Caudate nucleus (tissue), 63 donors: ENCODE measurements at places on chromosomes 2 and 18.

DNA sequence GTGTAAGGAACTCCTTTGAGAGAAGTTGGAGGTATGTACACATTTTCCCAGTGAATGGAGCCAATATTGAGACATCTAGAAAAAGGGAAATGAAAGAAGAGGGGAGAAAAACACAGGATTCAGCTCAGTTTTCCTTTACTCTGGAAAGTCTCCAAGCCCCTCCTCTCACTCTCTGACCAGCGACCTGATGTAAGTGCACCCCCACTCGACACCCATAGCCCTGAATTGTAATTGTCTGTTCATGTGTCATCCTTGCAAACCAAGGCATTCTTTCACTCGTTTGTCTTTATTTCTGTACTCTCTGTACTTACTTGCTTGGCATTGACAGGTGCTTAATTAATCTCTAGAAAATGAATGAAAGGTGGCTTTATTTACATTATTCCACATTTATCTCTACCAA lies 55.7 kb upstream of the CTAGE1 start:
- DNase-seq = no peak

DNA sequence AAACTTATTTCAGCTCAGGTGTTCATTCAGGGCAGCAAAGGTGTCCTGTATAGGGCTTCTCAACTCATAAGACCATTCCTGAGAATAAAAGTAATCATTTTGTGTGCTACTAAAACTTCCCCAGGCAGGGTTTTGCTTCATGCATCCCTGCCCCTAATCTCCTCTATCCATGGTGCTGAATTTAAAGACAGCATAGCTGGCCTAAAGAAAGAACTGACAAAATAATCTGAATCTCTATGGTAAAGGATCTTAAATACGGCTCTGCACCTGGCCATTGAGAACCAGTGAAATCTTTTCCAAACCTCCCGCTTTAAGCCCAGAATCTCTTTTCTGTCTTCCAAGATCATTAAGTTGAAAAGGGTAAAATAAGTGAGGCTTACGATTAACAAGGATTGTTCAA lies 292.1 kb upstream of the KLHL29 start:
- DNase-seq = no peak

DNA sequence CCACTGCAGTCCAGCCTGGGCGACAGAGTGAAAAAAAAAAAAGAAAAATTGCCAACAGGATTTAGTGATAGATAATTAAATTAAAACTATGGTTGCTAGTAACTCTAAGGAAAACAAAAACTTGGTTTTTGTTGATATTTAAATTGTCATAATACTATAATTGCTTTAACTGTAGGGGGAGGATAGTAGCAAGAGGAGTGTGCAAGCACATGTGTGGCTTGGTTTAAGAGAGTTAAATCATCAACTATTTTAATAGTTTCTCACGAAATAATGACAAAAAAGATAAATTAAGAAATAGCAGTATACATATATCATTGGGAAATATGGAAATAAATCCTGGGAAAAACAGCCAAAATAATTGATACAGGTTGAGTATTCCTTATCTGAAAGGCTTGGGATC lies 27.4 kb upstream of the RAPGEF4 start:
- no peak for DNase-seq

DNA sequence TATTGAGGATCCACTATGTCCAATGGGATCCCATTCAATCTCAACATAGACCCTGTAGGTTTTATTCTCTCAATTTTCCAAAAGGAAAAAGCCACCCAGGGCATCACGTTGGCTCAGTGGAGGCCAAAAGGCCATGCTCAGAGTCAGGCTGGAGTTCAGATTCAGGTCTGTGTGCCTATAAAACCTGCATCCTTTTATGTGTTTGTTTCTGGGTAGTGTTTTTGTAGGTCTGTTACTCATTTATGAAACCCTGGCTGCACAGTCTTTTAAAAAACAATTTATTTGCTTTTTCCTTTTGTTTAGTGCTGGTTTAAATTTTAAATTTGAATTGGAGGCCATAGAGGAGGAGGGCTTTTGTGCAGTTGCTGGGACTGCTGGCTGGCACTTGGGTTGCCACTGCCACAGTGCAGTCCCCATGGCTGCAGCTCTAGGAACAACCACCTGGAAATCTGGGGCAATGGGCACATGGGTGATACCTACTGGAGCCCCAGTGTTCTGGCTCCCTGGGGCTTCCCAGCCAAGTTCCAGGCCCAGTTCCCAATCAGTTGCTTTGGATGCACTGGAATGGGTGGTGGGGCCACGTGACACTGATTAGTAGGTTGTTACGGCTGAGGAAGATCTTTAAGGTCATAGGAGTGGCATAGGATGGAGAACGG lies 31.3 kb downstream of the IL1R2 start:
- DNase-seq = no peak

DNA sequence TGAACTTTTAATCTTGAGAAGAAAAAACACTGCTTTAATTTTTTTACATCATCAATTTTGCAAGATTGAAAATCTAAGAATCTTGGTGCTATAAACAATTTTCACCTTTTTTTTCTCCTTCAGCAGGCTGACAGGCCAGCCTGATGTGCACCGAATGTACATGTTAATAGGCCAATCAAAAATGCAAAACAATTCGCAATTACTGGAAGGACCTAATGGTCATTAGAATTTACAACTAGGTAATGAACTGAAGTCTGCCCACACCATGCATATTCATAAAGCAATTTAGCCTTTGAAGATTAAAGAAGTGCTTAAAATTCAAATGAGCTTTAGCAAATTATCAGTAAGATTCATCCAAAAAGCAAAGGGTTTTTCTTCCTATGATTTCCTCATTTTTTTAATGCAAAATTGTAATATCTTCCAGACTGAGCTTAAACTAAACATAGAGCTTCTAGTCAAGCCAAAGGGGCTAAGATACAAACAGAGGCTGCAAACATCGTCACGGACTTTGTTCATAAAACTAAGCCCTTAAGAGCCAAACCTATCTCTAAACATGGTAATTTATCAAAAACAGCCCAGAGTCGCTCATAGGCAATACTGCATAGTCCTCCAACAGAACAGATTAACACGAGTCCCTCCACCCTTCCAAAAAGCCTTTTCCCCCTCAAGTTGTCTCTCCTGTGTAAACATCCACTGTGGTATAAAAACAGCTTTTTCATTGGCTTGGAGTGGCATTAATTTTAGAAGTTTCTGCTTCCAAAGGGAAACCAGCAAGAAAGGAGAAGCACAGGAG lies 18.4 kb downstream of the BCL11A start:
- DNase-seq = no peak

GRCh38 chr2:236888794-236889780 lies 196.6 kb upstream of the COPS8 start:
- no peak for DNase-seq

DNA sequence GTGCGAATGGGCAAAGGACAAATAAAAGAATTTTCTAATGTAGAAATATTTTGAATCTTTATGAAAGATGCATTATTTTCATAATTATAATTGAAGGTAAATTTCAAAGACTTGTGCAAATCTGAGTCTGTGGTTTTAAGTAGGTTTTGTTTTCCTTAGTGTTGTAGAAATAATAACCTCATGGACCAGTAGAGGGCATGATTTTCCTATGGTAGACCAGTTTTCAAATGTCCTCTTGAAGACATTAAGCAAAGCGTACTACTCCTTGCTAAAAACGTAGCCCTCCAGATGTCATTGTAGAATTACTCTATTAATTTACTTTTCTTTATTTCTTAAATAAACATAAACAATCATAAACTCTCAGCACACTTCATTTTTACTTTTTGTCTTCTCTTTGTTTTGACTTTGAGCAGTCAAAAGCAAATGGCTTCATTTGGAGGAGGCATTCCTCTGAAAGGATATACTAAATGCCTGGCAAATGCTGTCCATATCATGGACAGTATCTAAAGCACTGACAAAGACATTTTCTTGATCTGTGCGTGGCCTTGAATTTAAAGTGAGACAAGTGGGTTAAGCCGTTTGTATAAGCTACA lies 85.8 kb upstream of the FAM237A start:
- DNase-seq = no peak

GRCh38 chr18:7116001-7116730 lies 1.4 kb downstream of the LAMA1 start:
- DNase-seq = no peak
